Stimulated activated CD4-positive, alpha-beta T cell treated with anti-CD3 and anti-CD28 coated beads, Interleukin-15, amount 100 ng/mL, for 1 hour (primary cell): ENCODE measurements at places on chromosomes 5 and 9.

DNA sequence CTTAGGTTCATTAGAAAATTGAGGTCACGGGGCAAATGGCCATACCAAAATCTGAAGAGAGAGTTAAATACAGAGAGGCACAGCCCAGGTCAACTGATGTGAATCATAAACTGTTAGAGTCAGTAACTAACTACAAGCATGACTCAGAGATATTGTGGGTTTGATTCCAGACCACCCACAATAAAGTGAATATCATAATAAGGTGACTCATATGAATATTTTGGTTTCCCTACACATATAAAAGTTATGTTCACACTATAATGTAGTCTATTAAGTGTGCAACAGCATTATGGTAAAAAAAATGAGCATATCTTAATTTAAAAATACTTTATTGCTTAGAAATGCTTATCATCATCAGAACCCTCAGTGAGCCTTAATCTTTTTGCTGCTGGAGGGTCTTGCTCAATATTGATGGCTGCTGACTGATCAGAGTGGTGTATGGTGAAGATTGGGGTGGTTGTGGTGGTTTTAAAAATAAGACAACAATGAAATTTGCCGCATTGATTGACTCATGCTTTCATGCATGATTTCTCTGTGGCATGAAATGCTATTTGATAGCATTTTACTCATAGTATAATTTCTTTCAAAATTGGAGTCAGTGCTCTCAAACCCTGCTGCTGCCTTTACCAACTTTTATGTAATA is 53.1 kb upstream of the EDIL3 start:
- DNase-seq: no peak

DNA sequence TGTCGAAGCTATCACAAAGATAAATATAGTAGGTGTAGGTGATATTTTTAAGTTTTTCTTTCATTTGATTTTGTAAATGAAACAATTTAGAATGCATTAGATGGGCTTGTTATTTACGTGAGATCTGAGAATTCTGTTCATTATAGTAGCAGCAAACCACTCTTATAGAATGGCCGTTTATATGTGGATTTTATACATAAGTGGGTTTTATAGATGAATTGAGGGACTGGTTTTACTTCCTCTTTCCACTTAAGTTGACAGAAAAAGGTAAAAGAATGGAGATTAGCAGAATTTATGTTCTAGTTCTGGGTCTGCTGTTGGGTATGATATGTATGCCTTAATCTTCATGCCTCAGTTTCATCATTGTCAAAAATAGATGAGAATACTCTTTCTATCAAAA is 5.6 kb downstream of the RMI1 start:
- no peak for DNase-seq

DNA sequence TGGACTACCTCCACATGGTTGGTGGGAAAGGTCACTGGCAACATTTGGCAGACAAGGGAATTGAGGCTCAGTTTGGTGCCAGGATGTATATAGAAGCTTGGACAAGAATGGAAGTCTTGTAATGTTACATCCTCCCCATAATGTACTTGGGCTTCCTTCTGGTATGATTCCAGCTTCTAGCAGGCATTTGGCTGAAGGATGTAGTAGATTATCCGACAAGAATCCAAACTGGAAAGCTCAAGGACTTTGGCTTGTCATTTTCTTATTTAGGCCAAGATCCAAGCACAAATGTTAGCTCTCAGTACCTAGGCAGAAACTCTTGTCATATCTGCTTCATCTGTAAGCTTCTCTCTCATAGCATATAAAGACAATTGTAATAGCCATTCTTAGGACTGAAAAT is 209.1 kb downstream of the MAPKAP1 start:
- DNase-seq: no peak

DNA sequence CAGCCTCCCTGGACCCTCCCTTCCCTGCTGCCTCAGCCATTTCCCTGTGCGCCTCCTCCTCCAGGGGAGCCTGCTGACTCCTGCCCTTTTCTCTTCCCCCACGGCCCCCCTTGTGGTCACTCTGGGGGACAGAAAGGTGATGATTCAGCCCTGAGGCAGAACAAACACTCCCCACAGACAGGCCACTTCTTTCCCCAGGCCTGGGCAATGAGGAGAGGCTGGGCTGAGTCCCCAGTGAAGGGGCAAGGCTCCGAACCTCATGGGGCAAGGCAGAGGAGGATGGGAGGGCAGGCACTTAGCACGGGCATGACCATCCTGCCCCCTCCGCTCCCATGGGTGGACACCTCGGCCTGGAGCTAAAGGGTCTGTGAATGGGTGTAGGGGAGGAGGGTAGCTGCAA is 21.0 kb downstream of the CSF1R start:
- DNase-seq: no peak

DNA sequence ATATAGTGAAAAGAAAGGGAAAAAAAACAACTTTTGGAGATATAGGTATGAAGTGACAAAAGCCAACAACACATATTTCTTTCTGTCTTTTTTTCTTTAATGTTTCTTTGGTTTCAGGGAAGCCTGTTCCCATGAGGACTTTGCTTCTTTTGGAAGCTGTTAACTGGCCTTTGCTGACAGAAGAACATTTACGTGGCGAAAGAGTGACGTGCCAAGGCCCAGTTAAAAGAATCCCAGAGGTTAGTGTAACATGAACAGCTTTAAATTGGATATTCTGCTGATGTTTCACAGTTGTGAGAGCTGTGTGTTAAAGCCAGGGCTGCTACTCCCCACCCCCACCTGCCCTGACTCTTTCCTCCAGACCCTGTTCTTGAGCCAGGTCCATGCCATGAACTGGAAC is 275.9 kb downstream of the CRB2 start:
- no peak for DNase-seq

DNA sequence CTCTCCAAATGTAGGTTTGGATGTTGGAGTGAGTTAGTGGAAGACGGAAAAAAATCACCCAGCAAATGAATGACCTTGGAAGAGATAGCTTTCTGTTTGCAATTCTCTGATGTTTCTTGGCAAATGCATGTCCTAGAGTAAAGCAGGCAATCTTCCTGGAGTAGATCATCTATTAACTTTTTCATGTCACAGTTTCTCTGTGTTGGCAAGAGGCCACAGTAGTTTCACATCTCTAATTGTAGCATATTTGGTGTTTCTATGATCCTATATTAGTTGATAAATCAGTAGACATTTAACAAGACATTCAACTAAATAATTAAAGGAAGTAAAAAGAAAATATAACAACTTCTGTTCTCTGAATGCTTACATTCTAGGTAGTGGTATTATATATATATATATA is 138.2 kb upstream of the MINAR2 start:
- no peak for DNase-seq

- no peak for DNase-seq
Measured at GRCh38 chr5:85205430-85205829, 820.8 kb upstream of the EDIL3 start.

DNA sequence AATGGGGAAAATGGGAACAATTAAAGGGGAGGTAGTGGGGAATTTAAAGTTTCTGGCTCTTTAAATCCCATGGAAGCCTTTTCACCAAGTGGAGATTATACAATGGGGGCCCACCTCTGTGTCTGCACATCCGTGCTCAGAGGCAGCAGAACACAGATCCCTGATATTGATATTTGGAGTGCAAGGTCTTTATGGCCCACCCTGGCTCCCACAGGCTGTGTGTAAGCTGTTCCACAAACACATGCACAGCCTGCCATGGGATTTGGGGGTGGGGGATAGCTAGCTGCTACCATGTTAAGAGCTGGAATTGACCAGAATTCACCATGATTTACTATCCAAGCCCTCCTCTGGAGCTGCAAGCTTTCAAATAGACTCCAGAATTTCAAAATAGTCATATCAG is 55.9 kb downstream of the RASGEF1C start:
- DNase-seq: no peak

DNA sequence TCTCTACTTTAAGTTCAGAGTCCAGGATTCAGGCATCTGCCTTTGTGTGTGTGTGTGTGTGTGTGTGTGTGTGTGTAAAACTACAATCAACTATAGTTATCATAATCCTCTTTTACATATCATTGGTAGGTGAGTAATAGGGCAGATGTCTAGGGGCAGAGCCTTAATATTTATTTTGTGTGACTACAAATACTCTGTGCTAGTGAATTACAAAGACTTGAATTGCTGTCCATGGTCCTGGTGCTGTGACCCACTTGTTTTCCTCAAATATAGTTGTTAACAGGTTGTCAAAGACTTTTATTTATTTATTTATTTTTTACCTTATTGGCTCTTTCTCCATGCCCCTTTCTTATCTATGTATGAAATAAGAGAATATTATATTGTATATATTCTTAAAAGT is 196.8 kb downstream of the ANXA1 start:
- no peak for DNase-seq

GRCh38 chr5:149317281-149318048 is 27.8 kb upstream of the GRPEL2 start:
- no peak for DNase-seq

- DNase-seq: no peak
Measured at GRCh38 chr5:131984956-131985665, 26.3 kb downstream of the ACSL6 start.

DNA sequence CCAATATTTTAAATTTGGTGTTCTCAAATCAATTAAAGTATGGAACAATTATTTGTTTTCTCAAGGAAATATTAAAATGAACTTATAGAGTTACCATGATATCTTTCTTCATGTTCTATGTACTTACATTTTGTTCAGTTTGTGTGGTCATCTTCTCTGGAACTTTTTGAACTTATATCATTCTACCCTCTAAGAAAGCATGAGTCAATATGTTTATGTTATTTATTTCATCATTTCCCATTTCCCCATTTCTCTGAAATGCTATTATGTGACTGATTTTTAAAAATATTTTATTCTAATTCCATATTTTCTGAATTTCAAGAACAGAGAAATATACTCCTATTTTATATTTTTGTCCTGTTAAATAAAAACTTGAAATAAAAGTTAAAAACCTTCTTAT is 123.5 kb upstream of the ACOT12 start:
- DNase-seq: no peak

GRCh38 chr5:142845954-142846398 is 75.8 kb downstream of the ARHGAP26 start:
- DNase-seq: no peak

- DNase-seq: no peak
Measured at GRCh38 chr5:148811756-148812155, 14.7 kb upstream of the ADRB2 start.

GRCh38 chr9:127182901-127183746 is 60.7 kb upstream of the ANGPTL2 start:
- no peak for DNase-seq

- DNase-seq: no peak
Measured at GRCh38 chr9:126025991-126026390, 278.8 kb downstream of the PBX3 start.

GRCh38 chr5:73642344-73642743 is 16.3 kb downstream of the ARHGEF28 start:
- DNase-seq: no peak

- DNase-seq: no peak
Measured at GRCh38 chr5:133751421-133751820, 139.1 kb upstream of the FSTL4 start.

DNA sequence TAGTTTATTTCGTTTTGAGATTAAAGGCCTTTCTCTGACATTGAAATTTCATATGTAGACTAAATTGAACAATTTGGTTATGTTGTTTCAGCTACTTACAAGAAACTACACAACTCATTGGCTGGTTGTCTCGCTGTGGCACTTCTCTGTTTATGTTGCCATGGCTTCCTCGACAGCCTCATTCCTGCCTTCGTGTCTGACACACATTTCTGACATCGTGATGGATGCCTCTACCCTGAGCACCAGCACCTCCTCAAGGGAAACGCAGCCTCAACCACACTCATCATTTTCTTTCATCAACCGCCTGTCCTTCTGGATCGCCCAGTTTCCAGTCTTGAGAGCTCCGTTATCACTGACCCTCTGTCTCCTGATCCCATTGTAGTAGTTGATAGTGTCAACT is 562.8 kb downstream of the PDE4D start:
- DNase-seq: no peak

GRCh38 chr5:142141463-142141862 is 32.9 kb downstream of the NDFIP1 start:
- no peak for DNase-seq

- no peak for DNase-seq
Measured at GRCh38 chr5:58860680-58861079, 277.8 kb downstream of the RAB3C start.

DNA sequence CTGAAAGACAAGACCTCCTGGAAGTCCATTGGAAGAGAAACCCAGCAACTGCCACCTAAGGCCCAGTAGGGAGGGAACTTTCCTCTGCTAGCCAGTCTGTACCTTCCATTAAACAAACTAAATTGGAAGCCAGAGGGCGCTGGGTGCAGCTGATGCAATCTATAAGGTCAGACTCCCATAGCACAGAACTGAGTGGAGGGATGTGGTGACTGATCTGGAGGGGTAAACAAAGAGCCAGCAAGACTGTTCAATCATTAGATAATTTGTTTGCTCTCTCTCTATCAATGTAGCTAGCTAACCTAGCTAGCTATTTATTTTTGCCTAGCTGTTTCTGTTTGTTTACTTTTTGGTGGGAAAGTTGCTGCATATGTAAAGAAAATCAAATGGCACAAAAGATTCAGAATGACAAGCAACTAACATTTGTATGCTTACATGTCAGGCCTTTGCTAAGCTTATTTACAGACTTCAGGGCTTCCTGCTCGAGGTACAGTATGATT is 291.8 kb upstream of the DAB2 start:
- DNase-seq: no peak

- DNase-seq: no peak
Measured at GRCh38 chr9:135461936-135462335, 17.6 kb upstream of the PPP1R26 start.

DNA sequence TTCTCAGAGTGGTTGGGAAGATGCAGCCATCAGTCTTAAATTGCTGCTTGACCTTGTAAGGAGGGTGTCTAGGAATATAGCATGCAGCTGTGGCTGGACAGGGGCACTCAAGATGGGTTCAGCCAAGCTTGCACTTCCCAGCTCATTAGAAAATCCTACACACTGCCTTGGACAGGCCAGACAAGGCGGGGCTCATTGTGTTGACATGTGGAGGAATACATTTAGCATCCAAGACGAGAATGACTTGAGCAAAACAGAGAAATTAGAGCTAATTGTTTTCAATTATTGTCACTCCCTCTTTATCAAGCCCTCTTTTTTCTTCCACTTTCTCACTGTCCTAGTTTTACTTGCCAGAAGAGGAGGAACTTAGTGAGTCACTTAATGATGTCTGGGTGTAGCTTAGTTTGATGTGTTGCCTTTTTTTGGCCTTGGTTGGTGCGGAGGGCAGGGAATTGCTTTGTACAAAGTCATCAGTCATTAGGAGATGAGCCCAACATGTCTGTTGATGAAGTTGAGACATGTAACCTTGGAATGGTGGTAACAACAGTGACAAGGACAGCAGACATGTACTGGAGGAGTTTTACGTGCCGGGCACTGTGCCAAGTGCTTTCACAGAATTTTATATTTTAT is 1219.3 kb upstream of the WWC1 start:
- no peak for DNase-seq

DNA sequence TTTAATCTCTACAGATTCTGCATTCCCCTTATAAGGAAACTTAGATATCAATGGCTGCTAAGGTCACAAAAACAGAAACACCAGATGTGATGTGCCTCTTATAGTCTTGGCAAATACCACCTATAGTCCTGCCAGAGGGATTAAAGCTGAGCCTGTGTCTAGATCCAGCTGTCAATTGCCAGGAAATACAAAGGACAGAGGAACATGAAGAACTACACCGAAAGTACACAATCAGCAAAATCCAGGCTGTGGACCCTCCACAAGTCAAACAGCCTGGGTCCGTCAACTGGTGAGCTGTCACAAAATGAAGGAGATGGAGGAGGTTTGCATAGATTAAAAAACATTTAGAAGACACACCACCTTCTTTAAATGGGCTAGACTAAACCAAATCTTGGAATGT is 85.4 kb downstream of the KLF4 start:
- no peak for DNase-seq
